ENCODE measurements at places on chromosomes 1 and 21.
A peak's percentile ranks its signal among the peaks of the same experiment; 100 is the strongest.

GRCh38 chr1:24903011-24903461 lies 27.0 kb downstream of the RUNX3 start:
- ATAC-seq = no peak

GRCh38 chr1:209831615-209832014 lies 3.8 kb downstream of the UTP25 start:
- ATAC-seq = no peak

GRCh38 chr1:17460219-17460618 lies 20.7 kb upstream of the RCC2 start:
- no peak for ATAC-seq

DNA sequence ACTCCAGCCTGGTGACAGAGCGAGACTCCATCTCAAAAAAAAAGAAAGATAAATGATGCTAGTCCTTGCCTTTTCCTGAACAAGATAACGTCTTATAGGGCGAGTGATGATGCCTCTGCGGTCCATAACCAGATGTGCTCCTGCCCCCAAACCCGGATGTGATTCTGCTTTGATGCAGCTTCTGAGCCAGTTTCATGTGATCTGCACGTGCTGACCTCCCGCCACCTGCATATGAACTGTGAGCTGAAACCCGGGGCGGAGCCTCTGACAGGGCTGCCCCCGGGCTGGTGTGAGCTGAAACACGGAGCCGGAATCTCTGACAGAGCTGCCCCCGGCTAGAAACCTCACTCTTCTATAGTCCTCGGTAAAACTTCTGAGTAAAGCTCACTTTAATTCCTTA lies 1.3 kb downstream of the KRTAP12-4 start:
- no peak for ATAC-seq

DNA sequence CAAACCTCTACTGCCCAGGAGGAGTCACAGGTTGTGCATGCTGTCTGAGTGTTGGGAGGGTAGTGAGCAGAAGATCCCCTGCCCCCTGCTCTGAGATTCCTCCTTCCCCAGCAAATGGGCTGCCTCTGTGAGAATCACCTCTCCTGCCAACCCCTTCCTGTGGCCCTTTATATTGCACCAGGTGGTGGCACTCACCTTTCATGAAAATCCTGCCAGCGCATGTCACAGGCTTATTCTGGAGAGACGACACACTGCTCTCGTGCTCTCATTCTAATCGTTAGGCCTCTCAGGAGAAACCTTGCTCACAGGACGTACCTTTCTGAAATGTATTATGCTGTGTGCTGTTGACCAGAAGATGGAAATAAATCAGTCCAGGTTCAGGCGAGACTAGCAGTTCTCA lies 113.7 kb downstream of the RGL1 start:
- no peak for ATAC-seq

- ATAC-seq = no peak
These were observed 67.5 kb downstream of the PLA2G4A start for GRCh38 chr1:186896211-186896610.

DNA sequence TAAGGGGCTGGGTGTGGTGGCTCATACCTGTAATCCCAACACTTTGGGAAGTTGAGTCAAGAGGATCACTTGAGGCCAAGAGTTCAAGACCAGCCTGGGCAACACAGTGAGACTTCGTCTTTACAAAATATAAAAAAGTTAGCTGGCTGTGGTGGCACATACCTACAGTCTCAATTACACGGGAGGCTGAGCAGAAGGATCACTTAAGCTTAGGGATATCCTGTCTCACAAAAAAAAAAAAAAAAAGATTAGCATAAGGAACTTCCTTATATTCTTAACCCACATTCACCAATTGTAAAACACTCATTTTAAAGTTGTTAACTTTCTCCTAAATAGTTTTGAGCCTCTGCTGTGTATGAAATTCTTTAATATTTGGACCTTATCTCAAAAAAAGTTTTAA lies 53.1 kb downstream of the ABCD3 start:
- ATAC-seq = no peak

DNA sequence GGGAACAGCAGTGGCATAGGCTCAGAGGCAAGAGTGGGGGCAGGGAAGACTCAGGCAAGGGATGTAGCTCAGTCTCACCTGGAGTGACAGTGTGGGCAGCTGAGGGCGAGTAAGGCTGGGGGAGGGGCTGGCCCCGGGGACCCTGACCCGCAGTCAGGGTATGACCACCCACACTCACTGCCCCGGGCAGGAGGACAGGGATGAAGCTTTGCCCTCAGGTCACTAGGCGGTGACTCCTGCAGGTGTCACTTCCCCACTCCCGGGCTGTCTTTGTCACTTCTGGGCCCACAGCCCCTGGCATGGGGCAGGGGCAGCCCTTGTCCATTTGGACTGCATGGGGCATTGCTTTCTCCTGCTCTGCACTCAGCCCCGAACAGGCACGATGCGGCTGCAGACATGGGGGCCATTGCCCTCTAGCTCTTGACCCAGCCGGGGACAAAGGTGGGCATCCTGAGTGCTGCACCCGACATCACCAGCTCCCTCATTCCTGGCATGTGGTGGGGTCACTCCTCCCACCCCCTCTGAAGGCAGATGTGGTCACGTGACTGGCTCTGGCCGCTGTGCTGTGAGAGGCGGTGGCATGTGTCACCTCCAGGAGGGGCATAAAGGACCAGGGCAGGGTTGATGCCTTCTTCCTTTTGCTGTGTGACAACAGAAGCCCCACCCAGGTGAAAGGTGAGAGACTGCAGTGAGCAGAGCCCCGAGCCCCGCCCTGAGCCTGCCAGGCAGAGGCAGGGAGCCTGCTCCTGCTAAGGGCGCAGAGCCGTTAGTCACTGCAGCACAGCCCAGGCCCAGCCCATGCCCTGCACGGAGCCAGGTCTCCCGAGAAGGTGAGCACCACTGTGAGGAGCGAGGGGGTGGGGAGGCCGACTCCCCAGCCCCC lies 66.0 kb downstream of the MATN1 start:
- no peak for ATAC-seq

GRCh38 chr21:37210130-37210529 lies 57.0 kb downstream of the VPS26C start:
- no peak for ATAC-seq

GRCh38 chr1:77732090-77732489 lies 27.6 kb downstream of the USP33 start:
- no peak for ATAC-seq

GRCh38 chr1:70764747-70765146 lies 282.9 kb downstream of the PTGER3 start:
- no peak for ATAC-seq

DNA sequence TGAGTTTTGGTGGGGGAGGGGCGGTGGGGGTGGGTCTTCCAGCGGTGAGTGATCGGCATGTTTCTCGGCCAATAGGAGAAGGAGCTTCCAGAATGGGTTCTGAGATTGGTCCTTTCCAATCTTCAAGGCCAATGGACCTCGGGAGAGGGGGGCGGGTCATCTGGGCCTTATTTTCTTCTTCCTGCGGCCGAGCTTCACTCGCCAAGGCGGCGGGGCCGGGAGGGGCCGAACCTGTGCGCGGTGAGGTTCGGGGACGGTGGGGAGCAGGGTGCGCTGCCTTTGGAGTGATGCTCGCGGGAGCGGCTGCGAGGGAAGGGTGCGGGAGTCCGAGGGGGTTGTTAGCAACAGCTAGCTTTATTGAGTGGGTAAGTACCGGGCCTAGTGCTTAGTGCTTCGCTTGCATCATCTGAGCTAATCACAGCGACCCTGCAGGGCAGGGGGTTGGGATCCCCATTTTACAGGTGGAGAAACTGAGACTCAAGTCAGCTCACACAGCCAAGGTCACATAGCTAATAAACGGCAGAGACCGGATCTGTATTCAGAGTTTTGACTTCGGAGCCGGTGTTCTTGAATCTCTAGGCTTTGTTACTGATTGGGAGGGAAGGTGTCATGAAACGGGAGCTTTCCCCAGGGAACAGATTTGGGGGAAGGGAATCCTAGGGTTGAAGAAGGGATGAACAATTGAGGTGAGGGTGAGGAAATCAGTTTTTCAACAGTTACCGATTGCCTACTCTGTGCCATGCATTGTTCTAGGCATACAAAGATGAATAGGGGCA lies 549 bp downstream of the KDM4A start:
- ATAC-seq = peak; percentile 91

- no peak for ATAC-seq
These were observed 143.3 kb upstream of the JUN start for GRCh38 chr1:58927041-58927721.

DNA sequence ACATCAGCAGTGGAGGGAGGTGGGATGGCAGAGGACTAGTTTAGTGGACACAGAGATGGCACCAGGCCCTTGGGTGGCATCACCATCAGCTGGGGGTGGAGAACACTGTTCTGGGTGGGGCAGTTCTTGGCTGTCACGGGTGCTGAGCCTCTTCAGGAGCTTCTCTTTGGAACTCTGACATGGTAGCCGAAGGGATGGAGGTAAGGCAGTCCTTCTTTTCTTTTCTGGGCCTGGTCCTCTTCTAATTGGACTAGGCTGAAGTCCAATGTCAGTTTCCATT lies 8.3 kb upstream of the MEF2D start:
- ATAC-seq = no peak

- ATAC-seq = no peak
These were observed 19.3 kb downstream of the GJA5 start for GRCh38 chr1:147741065-147741464.

DNA sequence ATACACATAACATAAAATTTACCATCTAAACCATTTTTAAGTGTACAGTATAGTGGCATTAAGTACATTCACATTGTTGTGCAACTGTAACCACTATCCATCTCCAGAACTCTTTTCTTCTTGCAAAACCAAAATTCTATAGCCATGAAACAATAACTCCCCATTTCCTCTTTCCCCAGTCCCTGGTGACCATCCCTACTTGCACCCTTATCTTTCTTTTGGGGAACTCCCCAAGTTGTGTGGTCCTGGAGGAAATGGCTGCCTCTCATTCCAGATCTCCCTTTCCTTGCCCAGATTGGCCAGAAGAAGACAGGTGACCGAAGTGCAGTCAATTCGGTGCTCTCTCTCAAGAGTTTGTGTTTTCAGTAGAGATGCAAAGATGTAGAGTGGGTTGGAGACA lies 389.6 kb upstream of the C1orf87 start:
- ATAC-seq = no peak

GRCh38 chr1:109564194-109564878 lies 15.9 kb downstream of the GNAI3 start:
- ATAC-seq = no peak

DNA sequence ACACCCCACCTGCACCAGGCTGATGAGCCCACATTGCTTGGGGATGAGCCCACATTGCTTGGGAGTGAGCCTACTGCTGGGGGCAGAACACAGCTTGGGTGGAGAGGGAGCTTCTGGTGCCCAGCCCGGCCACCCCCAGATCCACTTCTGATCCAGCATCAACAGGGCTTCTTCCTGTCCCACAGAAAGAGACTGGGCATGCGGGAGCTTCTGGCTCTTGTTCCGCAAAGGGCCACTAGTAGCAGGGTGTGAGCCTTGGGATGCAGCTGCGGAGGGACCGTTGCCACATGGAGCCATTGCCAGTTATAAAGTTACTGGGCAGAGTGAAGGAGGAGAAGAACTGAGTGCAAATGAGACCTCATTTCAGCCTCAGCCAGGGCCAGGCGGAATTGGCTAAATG lies 36.3 kb downstream of the PKP1 start:
- no peak for ATAC-seq
